ENCODE measurements at places on chromosomes 11 and 22. TPM values are rescaled to one million over a fixed set of nuclear protein-coding genes. Genes with fewer than 3 reads are reported as not detected.
A peak's percentile ranks its signal among the peaks of the same experiment; 100 is the strongest.

- no peak for DNase-seq
Measured at GRCh38 chr11:113971506-113972195, 3.3 kb upstream of the HTR3A start.

DNA sequence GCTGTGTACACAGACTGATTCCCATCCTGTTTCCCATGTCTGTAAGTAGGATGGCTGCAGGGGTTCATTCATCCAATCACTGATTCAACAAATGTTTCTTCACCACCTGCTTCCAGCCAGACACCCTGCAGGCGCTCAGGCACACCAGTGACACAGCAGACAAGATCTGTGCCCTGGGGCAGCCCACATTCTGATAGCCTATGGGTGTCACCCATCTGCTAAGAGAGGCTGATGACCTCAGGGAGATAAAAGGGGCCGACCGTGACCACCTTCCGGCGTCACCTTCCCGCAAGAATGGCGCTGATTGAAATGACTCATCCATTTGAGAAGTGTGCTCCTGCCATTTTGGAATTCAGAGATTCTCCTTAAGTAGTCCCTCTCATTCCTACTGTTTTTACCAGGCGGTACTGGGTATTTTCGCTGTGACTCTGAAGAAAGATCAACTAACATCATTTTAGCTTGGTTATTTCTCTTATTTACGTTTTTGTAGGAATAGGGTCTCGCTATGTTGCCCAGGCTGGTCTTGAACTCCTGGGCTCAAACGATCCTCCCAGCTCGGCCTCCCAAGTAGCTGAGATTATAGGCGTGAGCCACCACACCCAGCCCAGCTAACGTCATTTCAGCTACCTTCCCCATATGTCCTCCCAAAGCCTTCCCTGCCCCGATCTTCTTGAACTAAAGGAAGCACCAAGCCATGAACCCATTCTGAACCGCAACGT is 73.2 kb upstream of the BID start:
- DNase-seq: no peak

The F2 gene
- total RNA-seq: not detected

DNA sequence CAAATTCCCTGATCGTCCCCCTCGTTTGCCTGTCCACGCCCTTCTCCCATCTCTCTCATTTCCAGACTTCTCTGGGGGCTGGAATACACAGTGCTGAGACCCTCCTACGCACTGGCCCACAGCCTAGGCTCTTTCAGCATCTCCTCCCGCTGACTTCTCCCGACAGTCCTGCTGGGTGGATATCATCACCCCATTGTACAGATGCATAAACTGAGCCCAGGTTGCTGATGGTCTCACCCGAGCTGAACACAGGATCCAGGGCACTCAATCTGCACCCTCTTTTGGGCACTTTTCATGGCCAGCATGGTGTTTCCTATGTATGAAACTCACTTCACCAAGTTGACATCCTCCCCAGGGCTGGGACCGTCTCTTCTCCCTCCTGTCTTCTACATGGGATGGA is 31.7 kb upstream of the PICK1 start:
- no peak for DNase-seq

GRCh38 chr11:35619855-35620640 is 1.8 kb downstream of the FJX1 start:
- no peak for DNase-seq

GRCh38 chr11:102456381-102456780 is 3.8 kb upstream of the TMEM123 start:
- DNase-seq: no peak

DNA sequence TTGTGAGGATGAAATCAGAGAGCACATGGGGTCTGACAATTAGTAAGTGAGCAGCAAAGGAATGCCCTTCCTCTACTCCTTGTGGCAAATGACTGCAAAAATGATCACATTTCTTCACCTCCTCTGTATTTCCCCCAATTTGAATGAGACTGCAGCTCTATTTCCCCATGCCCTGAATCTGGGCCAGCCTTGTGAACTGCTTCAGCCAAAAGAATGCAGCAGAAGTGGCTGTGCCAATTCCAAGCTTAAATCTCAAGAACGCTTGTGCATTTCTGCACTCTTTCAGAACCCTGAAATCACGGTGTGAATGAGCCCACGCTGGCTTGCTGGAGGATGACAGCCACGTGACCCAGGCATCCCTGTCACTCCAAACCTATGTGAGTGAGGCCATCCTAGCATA is 9.9 kb downstream of the SLC43A3 start:
- DNase-seq: no peak

- no peak for DNase-seq
Measured at GRCh38 chr11:72951888-72952287, 137.7 kb downstream of the ATG16L2 start.

GRCh38 chr11:46529095-46529905 is 64.5 kb downstream of the AMBRA1 start:
- peak; percentile 85 for DNase-seq

GRCh38 chr11:23502389-23502788 is 642.1 kb upstream of the CCDC179 start:
- DNase-seq: no peak

The SLCO2B1 gene
- total RNA-seq: not detected

GRCh38 chr11:57288771-57289579 is 35.8 kb downstream of the TNKS1BP1 start:
- DNase-seq: no peak

The SMIM35 gene
- total RNA-seq: 2.2 TPM

All from activated CD8-positive, alpha-beta T cell treated with anti-CD3 and anti-CD28 coated beads, Interleukin-2, amount 10 ng/mL, durations not matched to agents 7 days and 5 days (primary cell).